ENCODE measurements at places on chromosomes 2 and 18.

- peak; percentile 63 for DNase-seq
These were observed 201.2 kb downstream of the CBLN2 start for GRCh38 chr18:72342933-72343332.

- DNase-seq: no peak
These were observed 210.5 kb upstream of the PIK3C3 start for GRCh38 chr18:41744421-41745030.

- DNase-seq: no peak
These were observed 223.3 kb downstream of the MTX2 start for GRCh38 chr2:176492583-176492982.

- peak; percentile 26 for DNase-seq
These were observed 361.8 kb upstream of the UBE2E3 start for GRCh38 chr2:180618570-180618969.

GRCh38 chr2:202122980-202123720, 50.1 kb downstream of the KIAA2012 start:
- DNase-seq: no peak

DNA sequence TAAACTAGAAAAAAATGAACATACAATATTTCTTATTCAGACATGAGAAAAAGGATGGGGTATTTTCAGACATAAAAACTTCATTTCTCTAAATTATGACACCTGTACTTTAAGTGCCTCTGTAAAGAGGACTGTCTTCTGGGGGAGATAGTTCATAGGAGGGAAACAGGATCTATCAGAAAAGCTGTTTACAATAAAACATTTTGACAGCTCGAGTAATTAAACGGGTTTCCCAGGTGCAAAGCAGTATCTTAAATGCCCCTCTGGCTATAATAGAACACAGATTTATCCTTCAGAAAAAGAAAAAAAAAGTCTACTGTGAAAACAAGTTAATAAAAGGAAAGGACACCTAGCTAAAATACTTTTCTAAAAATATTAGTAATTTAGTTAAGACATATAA, 311.4 kb upstream of the UBE2E3 start:
- no peak for DNase-seq

- no peak for DNase-seq
These were observed 360.9 kb upstream of the SALL3 start for GRCh38 chr18:78618726-78619125.

GRCh38 chr2:223494496-223494895, 107.7 kb downstream of the SCG2 start:
- DNase-seq: no peak

- no peak for DNase-seq
These were observed 32.2 kb downstream of the RTP5 start for GRCh38 chr2:241901500-241902351.

- DNase-seq: no peak
These were observed 583.4 kb downstream of the ZEB2 start for GRCh38 chr2:143936538-143936847.

DNA sequence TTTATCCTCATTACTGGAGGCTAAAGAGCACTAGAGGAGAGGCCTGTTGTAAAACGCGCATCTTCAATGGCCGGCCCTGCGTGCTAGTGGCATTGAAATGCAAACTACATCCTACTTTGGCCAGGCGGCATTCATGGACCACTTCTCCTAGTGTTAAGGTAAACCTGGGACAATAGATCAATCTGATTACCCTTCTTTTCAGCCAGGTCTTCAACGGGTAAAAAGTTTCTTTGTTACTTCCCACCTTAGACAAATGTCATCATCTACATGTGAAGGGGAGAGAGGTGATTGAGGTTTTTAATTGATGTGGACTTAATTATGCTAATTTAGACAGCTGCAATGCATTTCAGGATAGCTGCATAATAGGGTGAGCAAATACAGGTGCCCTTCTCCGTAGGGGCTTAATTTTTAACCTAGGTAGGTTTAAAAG, 628.0 kb downstream of the ZEB2 start:
- no peak for DNase-seq

DNA sequence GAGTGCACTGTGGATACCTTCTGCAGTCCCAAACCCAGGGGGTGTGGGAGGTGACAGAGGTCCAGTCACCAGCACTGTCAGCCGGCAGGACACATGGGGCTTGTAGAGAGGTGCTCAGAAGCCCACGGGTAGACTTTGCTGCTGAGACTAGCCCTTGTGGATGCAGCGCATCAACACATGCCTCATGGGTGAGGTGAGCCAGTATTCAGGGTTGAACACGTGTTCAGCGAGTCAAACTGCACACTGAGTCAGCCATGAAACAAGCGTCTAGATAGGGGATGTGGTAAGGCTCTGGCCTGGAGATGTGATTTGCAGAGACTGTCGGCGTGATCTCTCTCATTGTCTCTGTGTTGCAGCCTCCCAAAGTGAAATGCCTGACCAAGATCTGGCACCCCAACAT, 35.8 kb upstream of the SCLY start:
- DNase-seq: peak; percentile 71

- DNase-seq: no peak
These were observed 89.1 kb downstream of the ZNF385B start for GRCh38 chr2:179772346-179772745.

GRCh38 chr2:227479865-227480475, 8.0 kb downstream of the AGFG1 start:
- DNase-seq: peak; percentile 40

- DNase-seq: no peak
These were observed 47.0 kb downstream of the BMPR2 start for GRCh38 chr2:202423139-202423538.

GRCh38 chr18:62318228-62319180, 6.6 kb upstream of the TNFRSF11A start:
- DNase-seq: no peak

All from fibroblast of skin of abdomen (primary cell).